ENCODE measurements at places on chromosomes 1 and 21.

- DNase-seq = no peak
Observed at GRCh38 chr1:41365772-41366454, 4.7 kb downstream of the FOXO6 start.

- DNase-seq = no peak
Observed at GRCh38 chr1:30291526-30291925, 431.9 kb downstream of the MATN1 start.

DNA sequence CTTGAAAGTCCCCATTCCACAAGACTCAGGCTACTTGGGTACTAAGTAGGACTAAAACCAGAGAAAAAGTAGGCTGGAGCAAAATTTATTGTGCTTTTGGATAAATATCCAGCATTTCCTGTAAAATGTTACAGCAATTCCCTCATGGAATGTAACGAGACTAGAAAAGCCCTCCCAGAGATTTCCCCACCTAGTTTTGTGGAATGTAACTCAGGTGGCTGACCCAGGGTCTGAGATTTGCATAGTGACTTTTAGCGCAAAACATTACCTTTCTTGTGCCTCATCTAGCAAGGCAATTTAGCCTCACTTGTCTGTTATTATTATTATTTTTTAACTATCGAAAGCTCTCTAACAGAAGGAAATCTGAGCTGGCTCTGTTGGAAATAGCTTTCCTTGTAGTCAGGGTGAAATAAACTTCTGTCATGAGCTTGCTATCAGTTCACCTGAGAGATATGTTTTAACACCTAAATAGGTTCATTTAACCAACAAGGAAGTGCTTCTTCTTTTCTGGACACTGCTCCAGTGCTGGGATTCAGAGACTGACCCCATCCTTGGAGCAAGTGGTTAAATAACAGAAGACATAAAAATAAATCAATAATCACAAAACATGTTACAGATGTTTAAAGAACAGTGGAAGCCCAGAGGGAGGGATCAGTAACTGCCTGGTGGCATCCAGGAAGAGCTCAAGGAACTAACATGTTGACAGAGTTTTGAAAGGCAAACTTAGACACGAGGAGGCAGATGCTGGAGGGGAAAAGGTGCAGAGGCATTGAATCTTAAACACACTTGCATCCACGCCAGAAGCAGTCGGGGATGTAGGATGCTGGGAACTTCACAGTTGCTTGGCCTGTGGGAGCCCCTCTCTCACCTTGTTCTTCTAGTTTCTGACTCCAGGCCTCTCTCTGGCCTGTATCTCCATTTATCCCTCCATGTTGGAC lies 68.3 kb upstream of the RHOU start:
- no peak for DNase-seq

GRCh38 chr1:209929751-209930150 lies 8.3 kb upstream of the SYT14 start:
- no peak for DNase-seq

- DNase-seq = no peak
Observed at GRCh38 chr1:20160034-20160433, 20.9 kb downstream of the PLA2G2F start.

- DNase-seq = no peak
Observed at GRCh38 chr1:172342584-172343239, 77.8 kb upstream of the C1orf105 start.

DNA sequence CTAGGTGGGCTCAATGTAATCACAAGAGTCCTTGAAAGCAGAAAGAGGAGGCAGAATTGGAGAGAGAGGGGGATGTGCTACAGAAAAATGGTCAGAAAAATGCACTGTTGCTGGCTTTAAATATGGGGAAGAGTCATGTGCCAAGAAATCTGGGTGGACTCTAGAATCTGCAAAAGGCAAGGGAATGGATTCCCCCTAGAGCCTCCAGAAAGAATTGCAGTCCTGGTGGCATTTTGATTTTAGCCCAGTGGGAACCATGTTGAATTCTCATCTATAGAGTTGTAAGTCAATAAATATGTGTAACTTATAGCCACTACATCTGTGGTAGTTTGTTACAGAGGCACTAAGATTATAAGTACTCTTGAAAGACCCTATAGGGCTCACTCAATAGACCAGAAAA lies 210.3 kb downstream of the ASTN1 start:
- no peak for DNase-seq
